ENCODE measurements at places on chromosomes 7 and 10.

DNA sequence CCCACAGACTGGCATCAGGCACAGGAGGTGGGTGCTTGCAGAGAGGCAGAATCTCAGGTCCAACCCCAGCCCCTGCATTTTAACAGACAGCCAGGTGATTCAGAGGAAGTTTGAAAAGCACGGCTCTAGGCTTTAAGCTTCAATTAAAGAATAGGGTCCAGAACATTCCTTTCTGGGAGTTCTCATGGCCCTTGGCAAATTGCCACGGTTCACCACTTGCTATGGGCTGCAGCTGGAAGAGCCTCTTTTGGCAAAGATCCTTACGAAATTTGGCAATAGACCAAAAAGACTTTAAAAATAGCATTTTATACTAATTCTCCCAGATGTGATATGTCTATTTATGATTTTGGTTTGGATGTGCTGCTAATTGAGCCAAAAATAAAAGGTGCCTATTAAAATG, 148.1 kb downstream of the ITGA8 start:
- DNase-seq: no peak

DNA sequence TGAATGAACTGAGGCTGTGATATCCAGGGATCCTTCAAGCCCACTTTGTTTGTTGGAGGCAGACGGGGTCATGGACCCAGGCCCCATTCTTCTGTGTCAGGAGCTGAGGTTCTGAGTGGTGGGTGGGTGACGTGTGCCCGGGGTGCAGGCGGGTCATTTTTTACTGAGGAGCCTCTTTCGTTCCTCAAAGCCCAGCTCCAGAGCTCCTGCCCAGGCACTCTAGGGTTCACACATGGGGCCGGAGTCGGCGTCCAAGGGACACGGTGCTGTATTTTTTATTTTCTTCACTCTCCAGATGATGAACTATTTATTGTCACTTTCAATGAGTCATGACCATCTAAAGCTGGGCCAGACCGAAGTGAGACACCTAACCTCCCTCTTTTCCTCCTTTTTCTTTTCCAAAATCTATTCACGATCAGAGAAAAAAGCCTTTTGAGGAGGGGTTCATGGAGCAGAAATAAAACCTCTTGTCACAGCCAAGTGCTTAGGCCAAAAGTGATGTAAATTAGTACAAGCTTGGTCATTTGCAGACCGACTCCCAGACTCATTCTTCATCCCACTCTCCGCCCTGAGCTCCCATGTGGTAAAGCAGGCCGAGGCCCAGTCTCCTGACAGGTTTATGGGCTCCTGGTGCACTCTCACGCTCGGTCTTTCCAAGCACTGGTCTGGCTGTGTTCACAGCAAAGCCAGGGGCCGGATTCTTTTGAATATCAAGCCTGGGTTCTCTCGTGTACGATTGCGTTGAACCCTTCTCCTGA, 41.4 kb upstream of the PITRM1 start:
- DNase-seq: no peak

DNA sequence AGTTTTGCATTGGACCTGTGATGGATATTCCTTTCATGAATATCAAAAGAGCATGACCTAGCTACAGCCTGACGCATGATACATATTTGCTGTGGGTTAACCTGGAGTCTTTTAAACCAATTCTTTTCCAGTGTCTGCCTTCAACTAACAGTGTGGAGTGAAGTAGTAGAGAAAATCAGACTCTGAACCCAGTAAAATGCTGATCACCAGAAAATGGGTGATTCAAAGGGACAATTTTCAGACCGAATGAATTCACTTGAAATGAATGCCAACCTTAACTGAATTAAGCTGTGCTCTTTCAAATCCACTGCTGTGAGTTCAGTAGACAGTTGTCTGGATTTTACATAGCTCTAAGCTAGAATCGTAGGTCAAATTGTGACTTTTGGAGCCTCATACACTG, 123.0 kb downstream of the CDK14 start:
- DNase-seq: no peak

GRCh38 chr7:27073076-27073475, 22.7 kb downstream of the HOXA1 start:
- no peak for DNase-seq

- DNase-seq: no peak
These were observed 58.8 kb downstream of the CREM start for GRCh38 chr10:35185260-35186034.

- peak; percentile 42 for DNase-seq
These were observed 176.7 kb upstream of the PPP2R2D start for GRCh38 chr10:131724169-131724545.

- DNase-seq: no peak
These were observed 1.6 kb upstream of the SEPHS1 start for GRCh38 chr10:13349463-13350274.

DNA sequence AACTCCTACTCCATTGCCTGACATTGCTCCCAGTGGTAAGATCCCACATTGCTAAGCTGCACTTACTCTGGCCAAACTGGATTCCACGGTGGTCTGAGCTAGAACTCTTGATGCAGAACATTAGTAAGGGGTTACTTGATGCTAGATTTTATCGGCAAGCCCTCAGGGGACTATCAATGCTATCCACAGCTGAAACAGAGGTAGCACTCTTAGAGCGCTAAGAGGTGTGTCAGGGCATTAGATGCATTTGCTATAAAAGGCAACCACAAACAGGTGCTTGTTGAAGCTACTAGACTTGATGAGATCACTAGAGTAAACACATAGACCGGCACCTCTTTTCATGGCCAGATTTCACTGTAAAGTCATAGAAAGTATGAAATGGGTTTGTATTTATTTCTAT, 116.3 kb downstream of the MDFIC start:
- no peak for DNase-seq

- no peak for DNase-seq
These were observed 79.1 kb downstream of the NAMPT start for GRCh38 chr7:106205621-106206222.

GRCh38 chr10:33939892-33940291, 605.4 kb upstream of the NRP1 start:
- DNase-seq: no peak

- no peak for DNase-seq
These were observed 185.6 kb upstream of the PRSS58 start for GRCh38 chr7:142443216-142444010.

DNA sequence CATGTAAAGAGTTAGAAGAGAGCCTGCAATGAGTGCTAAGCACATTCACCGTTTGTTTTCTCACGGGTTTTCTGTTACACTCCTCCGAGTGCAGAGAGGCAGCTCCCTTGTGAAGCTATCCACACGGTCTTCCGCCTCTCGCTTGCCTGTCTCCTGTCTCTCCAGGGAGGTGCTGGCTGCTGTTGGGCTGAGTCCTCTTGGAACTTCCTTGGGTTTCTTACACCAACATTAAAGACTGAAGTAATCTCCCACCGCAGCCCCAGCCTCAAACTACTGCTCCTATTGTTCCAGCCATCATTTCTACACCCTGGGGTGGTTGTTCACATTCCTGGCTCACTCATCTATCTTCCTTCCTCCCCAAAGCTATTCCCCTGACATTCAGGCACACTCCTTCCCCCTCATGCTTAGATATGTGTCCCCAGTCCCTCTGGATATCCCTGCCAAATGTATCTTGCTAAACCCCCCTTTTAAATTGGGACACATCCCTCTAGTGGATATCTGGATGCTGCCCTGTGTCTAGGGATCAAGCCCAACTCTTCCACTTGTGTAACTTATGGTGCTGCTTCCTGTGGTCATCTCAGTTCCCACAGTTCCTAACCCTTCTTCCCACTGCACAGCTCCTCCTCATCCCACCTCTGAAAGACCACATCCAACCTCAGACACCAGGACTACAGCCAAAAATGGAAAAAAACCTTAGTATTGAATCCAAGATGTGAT, 14.1 kb downstream of the ESYT2 start:
- no peak for DNase-seq

DNA sequence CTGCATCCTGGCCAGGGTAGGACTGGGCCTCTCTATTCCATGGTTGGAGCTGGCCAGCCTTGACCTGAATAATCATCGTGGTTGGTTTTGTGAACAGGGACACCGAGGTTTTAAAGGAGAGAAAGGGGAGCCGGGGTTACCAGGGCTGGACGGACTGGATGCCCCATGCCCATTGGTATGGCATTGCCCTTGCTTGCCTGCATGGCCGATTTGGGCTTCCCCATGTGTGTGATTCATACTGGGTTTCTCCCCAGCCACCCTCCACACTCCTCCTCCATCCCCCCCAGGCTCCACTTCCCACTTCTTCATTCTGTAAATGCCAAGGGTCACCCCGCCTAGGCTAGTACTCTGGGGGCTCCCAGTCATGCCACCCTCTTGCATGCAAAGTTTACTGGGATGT, 98.8 kb upstream of the MACROH2A2 start:
- no peak for DNase-seq

DNA sequence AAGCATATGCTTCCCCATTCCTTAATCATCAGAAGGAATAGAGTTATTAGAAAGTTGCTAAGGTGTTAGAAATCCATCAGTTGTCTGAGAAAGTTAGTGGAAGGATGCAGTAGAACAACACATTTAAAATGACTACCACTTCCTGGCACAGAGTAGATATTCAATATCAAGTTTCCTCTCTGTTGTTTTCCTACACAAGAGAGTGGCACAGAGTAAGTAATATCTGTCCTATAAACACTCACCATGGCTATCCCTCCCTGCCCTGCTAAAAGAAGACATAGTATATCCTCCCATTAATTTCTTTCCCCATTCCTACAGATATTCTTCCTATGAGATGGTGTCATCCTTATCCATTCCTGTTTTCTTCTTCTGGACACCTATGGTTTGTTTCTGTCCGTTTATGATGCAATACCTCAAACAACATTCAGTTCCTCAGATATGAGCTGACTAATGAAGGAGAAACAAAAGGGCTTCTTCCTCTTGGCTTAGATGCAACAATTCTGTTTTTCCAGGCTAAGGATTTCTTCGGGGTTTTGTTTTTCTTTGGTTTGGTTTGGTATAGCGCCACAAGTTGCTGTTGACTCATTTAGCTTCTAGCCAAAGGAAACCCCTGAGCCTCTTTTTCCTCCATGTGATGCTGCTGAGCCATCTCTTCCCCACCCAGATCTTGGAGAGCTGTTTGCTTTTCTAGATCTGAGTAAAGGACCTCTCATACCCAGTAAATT, 32.9 kb upstream of the BPGM start:
- DNase-seq: no peak

DNA sequence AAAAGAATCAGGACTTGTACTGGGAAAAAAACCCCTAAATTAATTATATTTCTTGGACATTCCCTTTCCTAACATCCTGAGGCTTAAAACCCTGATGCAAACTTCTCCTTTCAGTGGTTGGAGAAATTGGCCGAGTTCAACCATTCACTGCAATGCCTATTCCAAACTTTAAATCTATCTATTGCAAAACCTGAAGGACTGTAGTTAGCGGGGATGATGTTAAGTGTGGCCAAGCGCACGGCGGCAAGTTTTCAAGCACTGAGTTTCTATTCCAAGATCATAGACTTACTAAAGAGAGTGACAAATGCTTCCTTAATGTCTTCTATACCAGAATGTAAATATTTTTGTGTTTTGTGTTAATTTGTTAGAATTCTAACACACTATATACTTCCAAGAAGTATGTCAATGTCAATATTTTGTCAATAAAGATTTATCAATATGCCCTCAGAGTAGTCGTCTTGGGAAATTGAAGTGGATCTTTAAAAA, 6.6 kb downstream of the EMX2 start:
- DNase-seq: no peak

GRCh38 chr10:119189811-119190282, 11.2 kb upstream of the PRDX3 start:
- DNase-seq: no peak

DNA sequence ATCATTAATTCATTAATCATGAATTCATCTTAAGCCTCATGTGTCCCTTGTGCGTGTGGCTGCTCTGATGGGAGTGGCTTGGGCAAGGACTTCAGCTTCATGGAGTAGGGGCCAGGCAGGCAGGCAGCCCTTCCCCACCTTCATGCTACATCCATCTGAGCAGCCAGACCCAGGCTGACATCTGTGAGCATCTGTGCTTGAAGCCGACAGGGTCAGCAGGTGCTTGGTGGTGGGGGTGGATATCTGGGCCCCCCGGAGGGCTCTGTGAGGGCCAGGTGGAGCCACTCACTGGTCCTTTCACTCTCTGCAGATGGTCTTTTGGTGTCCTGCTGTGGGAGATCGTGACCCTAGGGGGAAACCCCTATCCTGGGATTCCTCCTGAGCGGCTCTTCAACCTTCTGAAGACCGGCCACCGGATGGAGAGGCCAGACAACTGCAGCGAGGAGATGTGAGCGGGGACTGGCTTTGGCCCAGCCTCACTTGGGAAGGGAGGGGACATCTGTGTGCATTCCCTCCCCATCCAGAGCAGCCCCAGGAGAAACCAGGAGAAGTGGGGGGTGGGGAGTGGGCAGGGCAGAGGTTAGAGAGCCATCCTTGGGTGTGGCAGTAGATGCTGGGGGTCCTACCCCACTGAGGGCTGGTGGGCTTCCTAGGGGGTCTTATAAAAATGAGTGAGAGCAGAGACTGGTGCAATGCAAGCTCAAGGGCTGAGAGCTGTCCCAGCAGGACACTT, 14.7 kb upstream of the CSGALNACT2 start:
- peak; percentile 49 for DNase-seq

DNA sequence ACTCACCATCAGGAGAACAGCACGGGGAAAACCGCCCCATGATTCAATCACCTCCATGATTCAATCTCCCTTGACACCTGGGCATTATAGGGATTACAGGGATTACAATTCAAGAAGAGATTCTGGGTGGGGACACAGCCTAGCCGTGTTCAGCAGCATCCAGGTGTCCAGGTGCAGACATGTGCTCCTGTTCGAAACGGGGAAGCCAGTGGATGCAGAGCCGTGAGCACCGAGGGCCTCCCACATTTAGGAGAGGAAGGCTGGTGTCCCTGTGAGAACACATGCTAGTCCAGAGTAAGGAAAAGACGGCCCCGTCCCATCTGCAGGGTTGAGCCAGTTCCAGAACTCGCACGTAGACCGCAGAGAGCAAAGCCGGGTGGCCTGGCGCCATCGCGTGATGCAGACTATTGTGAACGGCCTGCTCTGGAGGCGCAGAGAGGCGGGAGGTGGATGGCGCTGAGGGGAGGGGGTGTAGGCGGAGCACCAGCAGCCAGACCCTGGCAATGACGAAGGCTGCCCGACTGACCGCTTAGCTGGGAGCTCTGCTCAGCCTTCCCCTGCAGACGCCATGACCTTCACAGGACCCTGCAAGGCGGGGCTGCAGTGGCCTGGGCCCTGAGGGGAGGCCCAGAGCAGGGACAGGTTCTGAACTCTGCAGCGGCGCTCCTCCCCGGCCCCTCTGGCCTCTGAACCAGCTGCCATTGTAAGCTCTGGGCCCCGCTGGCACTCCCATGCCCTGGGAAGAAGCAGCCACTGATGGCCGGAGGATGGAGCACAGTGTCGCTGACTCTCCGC, 141.6 kb upstream of the TCERG1L start:
- DNase-seq: peak; percentile 68

GRCh38 chr10:129706523-129706922, 239.5 kb downstream of the MGMT start:
- DNase-seq: no peak
